Spleen (tissue), 13 donors: ENCODE measurements at places on chromosomes 7 and 10. TPM values are rescaled to one million over a fixed set of nuclear protein-coding genes. Genes with fewer than 3 reads are reported as not detected.

- DNase-seq, result no peak
These were observed 45.6 kb downstream of the ELFN1 start for GRCh38 chr7:1715671-1716074.

GRCh38 chr10:129476431-129476830 lies 9.4 kb downstream of the MGMT start:
- DNase-seq, result no peak

The CLDN4 gene
- polyA plus RNA-seq, result 0.33 TPM

The GRM8 gene
- not detected for polyA plus RNA-seq

DNA sequence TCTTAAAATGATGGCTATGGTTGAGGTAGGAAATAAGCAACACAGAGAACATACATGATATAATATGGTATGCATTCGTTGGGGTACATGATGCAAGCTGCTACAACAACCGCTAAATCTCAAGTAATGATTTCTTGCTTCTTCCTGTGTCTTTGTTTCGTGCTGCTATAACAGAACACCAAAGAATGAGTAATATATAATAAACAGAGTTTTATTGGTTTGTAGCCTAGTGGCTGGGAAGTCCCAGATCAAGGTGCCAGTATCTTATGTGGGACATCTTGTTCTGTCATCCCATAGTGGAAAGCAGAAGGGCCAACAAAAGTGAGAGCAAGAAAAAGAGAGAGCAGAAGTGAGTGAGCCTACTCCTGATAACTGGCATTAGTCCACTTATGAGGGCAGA lies 689.7 kb downstream of the SUGCT start:
- no peak for DNase-seq

GRCh38 chr10:35340975-35341374 lies 4.7 kb downstream of the CCNY start:
- DNase-seq, result no peak

The LAMB4 gene
- 0.24 TPM for polyA plus RNA-seq

The EMX2 gene
- not detected for polyA plus RNA-seq

DNA sequence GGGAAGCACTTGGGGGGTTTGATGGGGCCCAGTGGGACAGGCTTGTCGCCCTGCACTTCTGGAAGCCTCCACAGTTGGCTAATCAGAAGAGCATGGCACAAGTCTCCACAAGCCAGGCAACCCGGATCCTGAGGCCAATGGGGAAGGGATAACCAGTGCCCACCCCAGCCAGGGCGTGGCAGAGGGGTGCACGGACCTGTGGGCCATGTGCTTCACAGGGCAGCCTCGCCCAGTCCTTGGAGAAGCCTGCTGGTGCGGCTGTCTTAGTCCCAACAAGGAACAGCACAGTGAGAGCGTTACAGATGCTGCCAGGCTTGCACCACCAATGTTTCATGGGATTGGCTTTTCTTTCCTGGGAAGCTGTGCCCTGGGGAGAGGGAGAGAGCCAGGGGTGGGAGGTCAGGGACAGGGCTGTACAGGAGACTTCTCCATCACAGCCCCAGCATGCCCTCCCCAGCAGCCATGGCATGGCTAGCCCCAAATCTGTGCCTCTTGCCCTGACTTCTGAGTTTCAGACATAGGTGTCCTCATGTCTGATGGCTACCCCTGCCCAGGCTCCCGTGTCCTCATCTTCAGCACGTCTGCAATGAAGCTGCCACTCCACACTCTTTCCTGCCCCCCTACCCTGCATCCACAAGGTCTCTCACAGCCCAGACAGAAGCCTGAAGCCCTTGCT lies 116.0 kb downstream of the PTPN20 start:
- DNase-seq, result peak; percentile 64

GRCh38 chr7:55191926-55192692 lies 173.0 kb upstream of the LANCL2 start:
- DNase-seq, result no peak

DNA sequence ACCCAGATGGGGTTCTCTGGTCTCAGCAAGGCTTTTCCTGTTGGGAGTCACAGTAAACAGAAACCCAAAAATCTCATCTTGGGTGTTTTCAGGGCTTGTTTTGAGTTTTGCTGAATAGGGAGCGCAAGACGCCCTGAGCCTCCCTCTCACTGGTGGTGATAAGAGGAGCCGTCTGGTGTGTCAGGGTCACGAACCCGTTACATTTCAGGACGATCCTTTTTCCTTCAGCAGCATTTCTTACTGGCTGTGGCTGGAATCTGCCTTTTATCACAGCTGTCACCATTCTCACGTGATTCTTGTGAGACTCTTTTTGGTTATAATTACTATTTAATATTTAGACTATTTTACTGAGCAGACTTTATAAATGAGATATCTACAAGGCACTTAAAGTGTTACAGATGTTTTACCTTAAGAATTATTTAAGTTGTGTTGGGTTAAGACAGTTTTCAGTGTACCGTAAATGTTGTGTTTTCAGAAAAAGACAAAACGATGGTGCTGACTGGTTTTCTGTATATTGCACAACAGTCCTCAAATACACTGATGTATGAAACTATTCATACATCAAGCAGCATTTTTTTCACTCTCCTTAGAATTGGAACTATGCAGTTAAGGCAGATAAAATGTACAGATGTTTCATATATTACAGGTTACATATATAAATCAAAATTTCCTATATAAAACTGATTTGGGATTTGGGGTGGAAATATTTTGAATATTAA lies 2.2 kb upstream of the GET4 start:
- no peak for DNase-seq

The KIF5B gene
- polyA plus RNA-seq, result 35.0 TPM

The ECHS1 gene
- 62.7 TPM for polyA plus RNA-seq

DNA sequence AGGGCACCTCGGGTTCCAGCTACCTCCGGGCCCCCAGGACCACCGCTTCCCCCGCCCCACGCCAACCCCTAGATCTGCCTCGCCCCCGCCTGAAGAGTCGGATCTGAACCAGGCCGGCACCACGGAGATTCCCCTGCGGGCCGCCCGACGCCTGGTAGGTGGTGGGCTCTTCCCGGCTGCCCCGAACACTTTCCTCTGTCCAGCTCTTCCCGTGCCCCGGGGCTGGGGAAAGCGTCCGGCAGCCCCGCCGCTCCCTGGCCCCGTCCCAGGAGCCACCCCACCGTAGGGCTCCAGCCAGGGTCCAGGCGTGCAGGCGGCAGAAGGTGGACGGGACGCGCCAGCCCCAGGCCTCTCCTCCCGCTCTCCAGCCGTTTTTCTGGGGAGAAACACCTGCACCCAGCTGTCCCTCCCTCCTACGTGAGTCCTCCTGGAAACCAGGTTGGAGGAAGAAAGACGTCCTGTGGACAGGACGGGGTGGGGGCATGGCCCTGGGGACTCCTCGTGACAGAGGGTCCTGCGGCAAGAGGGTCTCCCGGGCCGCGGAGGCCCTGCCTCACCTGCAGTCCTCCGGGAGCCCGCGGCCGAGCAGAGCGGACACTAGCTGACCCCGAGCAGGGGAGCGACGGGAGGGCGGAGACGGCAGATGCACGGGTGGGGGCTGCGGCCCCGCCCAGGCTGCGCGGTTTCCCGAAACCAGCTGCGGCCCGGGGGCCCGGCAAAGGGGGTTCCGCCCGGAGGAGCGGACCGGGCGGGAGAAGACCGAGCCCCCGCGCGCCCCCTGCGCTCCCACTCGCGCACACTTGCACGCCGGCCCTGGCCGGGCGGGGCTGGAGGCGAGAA lies at the start of gene TMEM176B:
TSS of gene TMEM176B (minus strand) at position 624 of the 840 bp plus-strand sequence. CDS start 3,795 bp downstream, outside the sequence.
- DNase-seq, result no peak

GRCh38 chr10:131533846-131534526 lies 222.5 kb upstream of the TCERG1L start:
- no peak for DNase-seq
